Muscle of leg (tissue), 16 donors: ENCODE measurements at places on chromosomes 13 and 19. TPM values are rescaled to one million over a fixed set of nuclear protein-coding genes. Genes with fewer than 3 reads are reported as not detected.

DNA sequence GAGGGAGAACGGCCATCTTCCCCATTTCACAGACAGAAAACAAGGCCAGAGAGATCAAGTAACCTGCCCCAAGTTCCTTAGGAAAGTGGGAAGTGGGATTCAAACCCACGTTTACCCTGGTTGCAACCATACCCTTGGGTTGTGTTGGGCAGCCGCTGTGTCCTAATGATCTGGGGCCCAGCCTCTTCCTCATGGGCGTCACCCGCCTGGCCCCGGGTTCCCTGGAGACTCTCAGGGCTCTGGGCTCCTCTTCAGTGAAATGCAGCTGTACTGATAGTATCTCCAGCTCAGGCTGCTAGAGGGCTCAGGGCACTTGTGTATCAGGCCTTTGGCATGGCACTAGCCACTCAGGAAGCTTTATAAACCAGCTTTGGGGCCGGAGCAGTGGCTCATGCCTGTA is 9.8 kb downstream of the TMED1 start:
- no peaks in the 10 kb centered on the region for H3K4me1 ChIP-seq
- H3K27ac ChIP-seq, result no peak overlapping the region
- no peak for DNase-seq
- H3K36me3 ChIP-seq, result peaks cover 60% of the 10 kb centered on the region

The RAB20 gene
- polyA plus RNA-seq, result 4.5 TPM

- H3K27me3 ChIP-seq, result no peaks in the 10 kb centered on the region
- peak overlapping the region; percentile 35 for H3K27ac ChIP-seq
- DNase-seq, result peak; percentile 33
- no peaks in the 10 kb centered on the region for H3K36me3 ChIP-seq
- no peaks in the 10 kb centered on the region for H3K4me1 ChIP-seq
Observed at GRCh38 chr13:40644838-40645604, 21.4 kb downstream of the FOXO1 start.

The LYL1 gene
- 4.9 TPM for polyA plus RNA-seq

DNA sequence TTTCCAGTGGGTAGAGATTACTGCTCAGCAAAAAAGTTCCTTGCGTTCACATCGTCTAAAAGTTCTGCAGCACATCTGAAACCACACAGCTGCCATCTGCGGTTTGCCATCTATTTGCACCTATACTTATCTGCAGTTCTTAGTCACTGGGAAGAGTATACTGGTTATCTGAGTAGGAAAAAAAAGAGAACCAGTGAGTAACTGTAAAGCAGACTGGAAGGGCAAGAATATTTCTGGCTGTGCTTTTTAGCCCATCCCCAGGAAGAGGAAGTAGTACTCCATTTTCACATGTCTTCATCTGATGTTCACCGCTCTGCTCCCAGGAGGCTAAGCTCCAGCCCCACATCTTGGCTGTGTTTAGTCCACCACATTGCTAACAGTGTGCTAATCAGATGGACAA is 35.6 kb downstream of the EFNB2 start:
- no peak for DNase-seq
- H3K4me3 ChIP-seq, result no peak overlapping the region
- H3K4me1 ChIP-seq, result peaks cover 8% of the 10 kb centered on the region
- no peaks in the 10 kb centered on the region for H3K36me3 ChIP-seq
- no peaks in the 10 kb centered on the region for H3K27me3 ChIP-seq

- H3K36me3 ChIP-seq, result no peaks in the 10 kb centered on the region
- H3K27me3 ChIP-seq, result no peaks in the 10 kb centered on the region
- peaks cover 5% of the 10 kb centered on the region for H3K4me1 ChIP-seq
- no peak overlapping the region for H3K27ac ChIP-seq
- no peak overlapping the region for H3K4me3 ChIP-seq
- no peak for DNase-seq
Observed at GRCh38 chr13:39961036-39961435, 305.6 kb downstream of the COG6 start.

The CEACAM16 gene
- 0.84 TPM for polyA plus RNA-seq

The LIM2 gene
- polyA plus RNA-seq, result not detected

The RCBTB1 gene
- polyA plus RNA-seq, result 24.9 TPM

The MFSD12 gene
- 22.3 TPM for polyA plus RNA-seq

- no peak for DNase-seq
- no peak overlapping the region for H3K27ac ChIP-seq
- H3K36me3 ChIP-seq, result no peaks in the 10 kb centered on the region
- no peak overlapping the region for H3K4me3 ChIP-seq
- no peaks in the 10 kb centered on the region for H3K27me3 ChIP-seq
Observed at GRCh38 chr13:98687319-98687718, 65.2 kb downstream of the SLC15A1 start.

DNA sequence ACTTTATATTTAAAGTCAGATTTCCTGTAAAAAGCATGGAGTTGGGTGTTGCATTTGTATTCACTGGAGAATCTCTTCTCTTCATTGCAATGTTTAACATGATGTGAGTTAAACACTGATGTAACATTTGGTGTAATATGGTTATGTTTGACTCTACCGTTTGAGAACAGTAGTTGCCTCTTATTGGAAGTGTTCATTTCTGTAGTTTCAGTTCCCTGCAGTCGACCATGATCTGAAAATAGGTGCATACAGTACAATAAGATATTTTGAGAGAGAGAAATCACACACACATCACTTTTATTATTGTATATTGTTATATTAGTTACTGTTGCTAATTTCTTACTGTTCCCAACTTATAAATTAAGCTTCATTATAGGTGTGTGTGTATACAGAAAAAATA is 105.2 kb upstream of the SPACA7 start:
- H3K27me3 ChIP-seq, result no peaks in the 10 kb centered on the region
- H3K4me3 ChIP-seq, result no peak overlapping the region
- H3K4me1 ChIP-seq, result no peaks in the 10 kb centered on the region
- no peak for DNase-seq
- H3K27ac ChIP-seq, result no peak overlapping the region
